Spleen (tissue), 13 donors: ENCODE measurements at places on chromosomes 7 and 10. TPM values are rescaled to one million over a fixed set of nuclear protein-coding genes. Genes with fewer than 3 reads are reported as not detected.

DNA sequence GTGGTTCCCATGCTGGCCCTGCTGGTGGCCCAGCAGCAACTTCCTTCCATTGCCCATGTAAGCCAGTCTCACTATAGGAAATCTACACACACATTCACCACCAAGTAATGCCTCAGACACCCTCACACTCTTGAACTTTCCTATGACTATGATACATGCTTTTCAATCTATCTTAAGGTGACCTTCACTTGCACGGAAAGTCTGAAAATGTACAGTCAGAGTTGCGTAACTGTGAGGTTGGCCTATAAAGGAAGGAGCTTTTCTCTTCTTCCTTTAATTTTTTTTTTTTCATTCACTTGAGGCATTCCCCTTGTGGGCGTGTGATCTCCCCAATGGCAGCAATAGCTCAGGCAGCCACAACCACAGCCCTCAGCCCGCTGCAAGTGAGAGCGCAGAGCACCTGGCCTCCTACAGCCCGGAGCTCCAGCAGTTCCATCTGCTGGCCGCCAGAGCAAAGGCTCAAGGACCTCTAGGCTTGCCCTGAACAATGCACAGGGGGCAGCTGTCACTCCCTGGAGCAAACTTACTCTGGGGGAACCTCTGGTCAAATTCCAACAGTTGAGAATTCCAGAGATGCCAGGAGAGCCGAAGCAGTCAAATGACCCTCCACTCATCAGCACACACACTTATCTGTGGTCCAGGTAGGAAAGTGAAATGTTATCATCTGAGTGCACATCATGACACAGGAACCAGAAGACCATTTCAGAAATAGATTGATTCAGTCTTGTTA lies 123.1 kb upstream of the ADO start:
- H3K36me3 ChIP-seq = no peaks in the 10 kb centered on the region
- peak; percentile 85 for DNase-seq
- peaks cover 10% of the 10 kb centered on the region for H3K4me1 ChIP-seq
- no peak overlapping the region for H3K4me3 ChIP-seq
- H3K27me3 ChIP-seq = no peaks in the 10 kb centered on the region

GRCh38 chr7:104962781-104963180 lies 51.2 kb upstream of the KMT2E start:
- DNase-seq = no peak
- H3K4me1 ChIP-seq = peaks cover 39% of the 10 kb centered on the region
- H3K27me3 ChIP-seq = no peaks in the 10 kb centered on the region
- no peaks in the 10 kb centered on the region for H3K36me3 ChIP-seq
- H3K4me3 ChIP-seq = no peak overlapping the region

DNA sequence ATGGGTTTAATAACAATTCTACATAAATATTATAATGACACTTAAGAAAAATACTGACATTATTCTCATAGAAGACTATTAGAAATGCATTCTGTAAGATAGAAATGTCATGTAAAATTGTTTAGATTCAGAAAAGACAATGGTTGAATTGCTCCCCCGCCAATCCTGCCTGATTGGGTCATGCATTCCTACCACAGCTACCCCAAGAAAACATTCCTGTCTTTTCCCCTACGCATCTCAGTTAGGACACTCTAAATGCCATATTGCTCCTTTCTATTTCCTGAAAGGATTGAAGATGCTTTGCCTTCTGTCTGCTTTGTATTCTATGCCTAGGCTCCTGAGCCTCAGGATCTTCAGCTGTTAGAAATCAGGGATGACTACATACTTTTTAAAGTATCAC lies 109.4 kb downstream of the DGKB start:
- H3K4me1 ChIP-seq = no peaks in the 10 kb centered on the region
- H3K4me3 ChIP-seq = no peak overlapping the region
- no peak overlapping the region for H3K27ac ChIP-seq

DNA sequence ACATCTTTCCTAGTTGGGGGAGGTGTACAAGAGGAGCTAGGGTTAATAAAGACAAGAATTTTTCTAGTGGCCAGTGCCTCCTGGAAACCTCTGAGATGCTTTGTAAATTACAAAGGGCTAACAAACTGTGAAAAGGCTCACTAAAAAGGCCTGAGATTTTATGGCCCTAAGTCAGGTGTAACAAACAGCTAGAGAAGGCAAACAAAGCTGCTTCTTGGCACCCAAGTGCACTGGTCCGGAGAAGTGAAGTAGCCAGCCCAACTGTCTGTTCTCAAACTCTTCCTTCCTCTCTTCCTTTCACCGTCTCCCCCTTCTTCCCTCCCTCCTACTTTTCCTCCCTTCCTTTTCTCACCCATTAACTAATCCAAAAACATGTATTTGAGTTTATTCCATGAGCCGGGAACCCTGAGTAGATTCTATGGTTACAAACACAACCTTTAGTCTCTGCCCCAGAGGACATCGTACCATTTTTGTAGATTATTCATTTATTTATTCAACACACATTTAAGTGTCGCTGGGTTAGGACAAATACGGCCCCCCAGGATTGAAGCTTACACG lies 143.4 kb upstream of the PCGF5 start:
- H3K27ac ChIP-seq = peak overlapping the region; percentile 66
- no peak for DNase-seq
- H3K4me1 ChIP-seq = peaks cover 6% of the 10 kb centered on the region
- H3K4me3 ChIP-seq = no peak overlapping the region

GRCh38 chr7:105429746-105430612 lies 41.3 kb upstream of the SRPK2 start:
- H3K4me1 ChIP-seq = peaks cover 3% of the 10 kb centered on the region
- no peak overlapping the region for H3K4me3 ChIP-seq
- no peak for DNase-seq
- no peaks in the 10 kb centered on the region for H3K36me3 ChIP-seq

Gene BTBD16
- not detected for total RNA-seq

DNA sequence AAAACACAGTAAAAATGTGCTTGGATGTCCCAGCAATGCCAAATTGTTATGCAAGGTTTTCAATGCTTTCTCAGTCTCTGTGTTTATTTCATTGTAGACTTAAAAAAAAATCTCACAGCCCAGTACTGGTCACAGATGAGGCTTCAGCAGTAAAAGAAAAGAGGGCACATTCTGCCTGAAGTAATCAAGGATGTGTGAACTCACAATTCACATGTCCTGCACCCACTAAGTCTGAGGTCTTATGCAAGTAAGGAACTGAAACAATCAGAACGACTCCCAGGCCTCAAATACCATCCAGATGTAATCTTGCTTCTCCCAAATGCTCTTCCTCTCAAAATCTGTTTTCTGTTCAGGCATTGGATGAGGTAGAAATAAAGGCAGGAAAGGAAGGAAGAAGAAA lies 33.7 kb downstream of the ADRB1 start:
- no peak overlapping the region for H3K4me3 ChIP-seq
- peaks cover 12% of the 10 kb centered on the region for H3K4me1 ChIP-seq
- DNase-seq = no peak

Gene ZP3
- 7.5 TPM for total RNA-seq

GRCh38 chr7:130942211-130942964 lies 208.4 kb upstream of the KLF14 start:
- peaks cover 97% of the 10 kb centered on the region for H3K4me1 ChIP-seq
- DNase-seq = no peak
- H3K27me3 ChIP-seq = no peaks in the 10 kb centered on the region
- H3K36me3 ChIP-seq = peaks cover 26% of the 10 kb centered on the region

GRCh38 chr10:79602953-79603352 lies 7.8 kb upstream of the SFTPA1 start:
- no peak overlapping the region for H3K4me3 ChIP-seq
- H3K4me1 ChIP-seq = peaks cover 11% of the 10 kb centered on the region
- no peak for DNase-seq
- no peaks in the 10 kb centered on the region for H3K27me3 ChIP-seq
- H3K27ac ChIP-seq = no peak overlapping the region
